ENCODE measurements at places on chromosomes 6 and 20.

- no peak for DNase-seq
Measured at GRCh38 chr20:34989670-34990069, 34.0 kb downstream of the MYH7B start.

DNA sequence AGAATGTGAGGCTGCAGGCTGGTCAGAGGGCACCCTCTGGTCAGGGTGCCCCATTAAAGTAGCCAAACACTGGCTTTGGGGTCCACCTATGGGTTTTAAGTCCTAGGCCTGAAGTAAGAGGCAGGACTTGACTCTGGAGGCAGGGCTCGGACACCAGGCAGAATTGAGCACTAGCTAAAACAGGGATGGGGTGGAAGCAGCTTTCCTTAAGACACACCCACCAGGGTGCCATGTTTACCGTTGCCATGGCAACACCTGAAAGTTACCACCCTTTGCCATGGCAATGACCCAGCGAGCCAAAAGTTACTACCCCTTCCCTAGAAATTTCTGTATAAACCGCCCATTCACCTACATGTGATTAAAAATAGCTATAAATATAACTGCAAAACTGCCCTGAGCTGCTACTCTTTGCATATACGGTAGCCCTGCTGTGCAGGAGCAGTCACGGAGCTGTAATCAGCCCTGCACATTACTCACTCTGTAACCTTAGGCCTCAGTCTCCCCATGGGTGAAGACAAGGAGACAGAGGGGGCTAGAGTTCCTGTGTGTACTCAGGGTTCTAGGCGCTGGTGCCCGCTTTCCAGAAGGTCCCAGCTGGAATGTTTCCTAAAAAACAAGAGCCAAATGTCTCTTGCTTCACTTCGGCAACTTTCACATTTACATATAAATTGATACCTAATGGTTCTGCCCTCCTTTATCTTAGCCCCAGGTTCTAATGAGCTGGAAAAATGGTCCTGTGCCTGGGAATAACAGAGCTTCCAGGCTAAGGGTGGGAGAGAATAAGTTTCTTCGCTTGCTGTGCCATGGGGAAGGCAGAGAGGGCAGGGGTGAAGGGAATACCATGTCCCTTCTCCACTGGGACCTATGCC, 27.2 kb upstream of the SRSF6 start:
- DNase-seq = no peak

GRCh38 chr6:36729161-36729524, 31.5 kb downstream of the RAB44 start:
- DNase-seq = no peak

GRCh38 chr6:85679445-85680123, 36.9 kb upstream of the SYNCRIP start:
- DNase-seq = no peak

DNA sequence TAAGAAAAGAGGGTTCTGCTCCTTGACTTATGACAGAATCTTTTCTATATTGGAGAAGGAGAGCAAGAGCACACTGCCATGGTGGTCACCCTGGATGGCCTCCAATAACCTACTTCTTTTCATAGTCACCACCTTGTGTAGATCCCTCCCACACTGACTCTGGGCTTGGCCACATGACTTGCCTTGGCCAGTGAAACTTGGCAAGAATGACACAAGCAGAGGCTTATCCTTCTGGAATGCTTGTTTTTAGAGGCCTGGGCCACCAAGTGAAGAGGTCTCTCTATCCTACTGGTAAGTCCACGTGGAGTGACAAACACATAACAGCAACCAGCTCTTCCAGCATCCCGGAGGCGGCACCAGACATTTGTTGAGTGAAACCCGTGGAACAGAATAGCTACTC, 349.4 kb upstream of the JARID2 start:
- DNase-seq = no peak

GRCh38 chr6:3308106-3308505, 49.4 kb downstream of the PSMG4 start:
- DNase-seq = no peak

Measured in H1 (cell line).